SHP77 (cell line): ENCODE measurements at places on chromosomes 3 and 15.

- no peak for DNase-seq
Measured at GRCh38 chr3:124360563-124360962, 368.6 kb upstream of the ROPN1 start.

- DNase-seq, result no peak
Measured at GRCh38 chr3:13040361-13041074, 32.7 kb downstream of the IQSEC1 start.

GRCh38 chr3:122091602-122092295, 36.6 kb downstream of the CD86 start:
- no peak for DNase-seq

DNA sequence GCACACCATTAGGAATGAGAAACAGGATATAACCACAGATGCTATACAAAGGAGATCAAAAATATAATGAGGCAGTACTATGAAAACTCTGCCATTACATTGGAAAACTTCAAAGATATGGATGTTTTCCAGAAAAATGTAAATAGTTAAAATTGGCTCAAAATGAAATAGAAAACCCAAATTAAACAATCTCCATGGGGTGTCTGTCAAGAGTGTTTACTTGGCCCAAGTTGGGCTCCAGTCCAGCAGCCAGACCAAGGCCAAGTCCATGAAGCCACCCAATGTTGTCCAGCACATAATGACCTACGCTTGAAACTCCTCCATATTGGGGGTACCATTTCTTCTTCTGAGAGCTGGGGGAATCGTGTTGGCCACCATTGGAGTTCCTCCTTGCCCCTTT, 37.1 kb downstream of the CTXND1 start:
- DNase-seq, result no peak

- no peak for DNase-seq
Measured at GRCh38 chr15:100113351-100114080, 228.3 kb downstream of the ADAMTS17 start.

DNA sequence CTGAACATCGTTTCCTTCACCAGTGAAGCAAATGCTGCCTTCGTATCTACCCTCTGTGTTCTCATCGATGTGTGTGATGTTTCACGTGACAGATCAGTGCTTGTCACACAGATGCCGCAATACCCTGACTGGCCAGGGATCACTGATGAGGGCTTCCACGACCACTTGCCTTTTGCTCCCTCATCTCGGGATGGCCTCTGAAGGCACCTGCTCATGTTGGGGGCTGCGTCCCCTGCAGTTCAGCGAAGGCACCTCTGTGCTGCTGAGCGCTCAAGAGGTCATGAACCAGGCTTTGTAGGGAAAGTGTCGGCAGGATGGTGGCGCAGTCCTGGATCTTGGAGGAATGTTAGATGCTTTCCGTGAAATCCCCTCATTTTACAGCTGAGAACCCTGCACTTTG, 79.2 kb upstream of the KLF13 start:
- DNase-seq, result no peak

GRCh38 chr3:155984791-155985417, 114.5 kb downstream of the GMPS start:
- no peak for DNase-seq

- no peak for DNase-seq
Measured at GRCh38 chr3:100399341-100400071, 1.4 kb downstream of the TOMM70 start.

GRCh38 chr3:127706785-127707351, 34.1 kb downstream of the ABTB1 start:
- no peak for DNase-seq

DNA sequence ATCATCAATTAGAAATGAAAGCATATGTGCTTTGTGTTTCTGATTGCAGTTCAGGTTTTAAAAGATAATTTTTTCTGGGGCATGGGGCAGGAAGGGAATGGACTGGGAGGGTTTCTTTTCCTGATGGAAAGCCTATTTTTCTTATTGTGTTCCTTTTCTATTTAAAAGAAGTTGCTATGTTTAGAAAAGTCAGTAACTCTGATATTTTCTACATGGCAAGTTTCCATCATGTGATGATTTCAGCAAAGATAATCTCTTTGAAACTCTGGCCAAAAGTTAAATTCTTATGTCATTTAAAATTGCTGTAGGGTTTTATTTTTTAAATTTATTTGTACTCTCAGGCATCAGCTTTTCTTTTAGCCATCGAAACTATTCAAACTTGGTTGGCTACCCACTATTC, 601.2 kb downstream of the FOXP1 start:
- DNase-seq, result no peak

GRCh38 chr15:70856884-70857561, 3.1 kb upstream of the LARP6 start:
- DNase-seq, result no peak

- no peak for DNase-seq
Measured at GRCh38 chr3:13852638-13853009, 27.2 kb downstream of the WNT7A start.

GRCh38 chr3:196292286-196292923, 4.9 kb upstream of the PCYT1A start:
- no peak for DNase-seq

- DNase-seq, result peak; percentile 37
Measured at GRCh38 chr3:194255252-194256039, 95.7 kb downstream of the CPN2 start.

GRCh38 chr3:160184655-160185054, 40.6 kb upstream of the C3orf80 start:
- no peak for DNase-seq

GRCh38 chr3:184295771-184296170, 3.3 kb upstream of the PSMD2 start:
- DNase-seq, result peak; percentile 3

GRCh38 chr3:49872801-49873281, 3.1 kb upstream of the CAMKV start:
- DNase-seq, result no peak
